GM04504 (cell line): ENCODE measurements at places on chromosomes 12 and 14.

GRCh38 chr14:99247772-99248171 lies 24.2 kb downstream of the BCL11B start:
- DNase-seq, result no peak

DNA sequence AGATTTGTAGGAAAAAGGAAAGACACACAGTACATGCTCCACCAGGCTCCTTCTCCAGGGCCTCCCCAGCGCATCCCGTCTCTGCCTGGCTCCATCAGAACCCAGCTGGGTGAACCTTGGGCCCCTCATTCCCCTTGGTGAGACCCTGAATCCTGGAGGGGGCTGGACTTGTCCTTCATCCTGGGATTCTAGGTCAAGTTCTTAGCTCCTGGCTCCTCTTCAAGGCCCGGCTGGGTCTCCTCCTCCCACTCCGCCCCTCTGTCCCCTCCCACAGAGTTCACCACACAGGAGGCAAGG lies 49.2 kb downstream of the PSMA6 start:
- no peak for DNase-seq

GRCh38 chr14:32576088-32576795 lies 247.1 kb downstream of the AKAP6 start:
- DNase-seq, result no peak

DNA sequence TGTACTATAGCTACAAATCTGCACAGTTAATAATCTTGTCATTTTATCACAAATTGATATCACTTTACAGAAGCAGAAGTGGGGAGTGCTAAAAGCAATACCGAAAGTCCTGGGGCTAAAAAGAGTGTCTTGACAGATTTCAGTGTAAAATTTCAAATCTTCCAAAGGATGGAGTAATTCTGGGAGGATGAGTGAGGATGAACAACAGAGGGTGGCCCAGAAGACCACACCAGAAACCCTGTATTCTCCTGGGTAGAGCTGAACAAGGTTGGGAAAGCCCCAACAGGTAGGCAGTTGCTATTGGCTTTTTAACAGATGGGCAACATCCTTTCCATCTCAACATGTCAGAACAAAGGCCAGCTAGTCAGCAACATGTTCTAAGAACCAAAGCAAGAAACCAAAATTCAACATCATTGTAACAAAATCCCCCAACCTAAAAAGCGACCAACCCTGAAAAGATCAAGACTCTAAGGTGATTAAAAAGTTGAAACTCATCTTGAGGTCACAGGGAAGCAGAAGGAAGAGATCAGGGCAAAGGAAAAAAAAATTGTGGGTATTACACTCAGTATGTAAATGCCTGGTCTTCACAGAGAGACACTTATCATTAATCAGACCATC lies 38.8 kb downstream of the CBX5 start:
- no peak for DNase-seq

GRCh38 chr12:75613981-75614380 lies 102.6 kb upstream of the KRR1 start:
- no peak for DNase-seq

GRCh38 chr12:91922139-91922538 lies 223.5 kb downstream of the BTG1 start:
- no peak for DNase-seq

DNA sequence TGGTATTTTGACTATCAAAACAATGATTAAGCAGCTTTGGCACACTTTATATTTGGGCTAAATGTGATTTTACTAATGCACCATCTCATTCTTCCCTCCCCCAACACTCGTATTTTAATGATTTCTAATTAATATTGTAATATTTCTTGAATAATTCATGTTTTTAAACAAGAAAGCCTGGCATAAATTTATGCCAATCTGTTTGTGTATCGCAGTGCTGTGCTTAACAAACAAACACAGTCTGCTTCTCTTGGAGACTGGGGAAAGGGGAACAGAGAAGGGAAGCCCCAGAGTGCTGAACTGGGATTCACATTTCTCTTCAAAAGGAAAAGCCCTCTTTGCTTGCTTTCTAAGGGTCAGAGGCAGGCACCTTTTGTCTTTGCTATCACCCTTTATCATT lies 496.9 kb upstream of the STXBP6 start:
- no peak for DNase-seq

GRCh38 chr12:19244312-19244711 lies 114.8 kb downstream of the PLEKHA5 start:
- no peak for DNase-seq

DNA sequence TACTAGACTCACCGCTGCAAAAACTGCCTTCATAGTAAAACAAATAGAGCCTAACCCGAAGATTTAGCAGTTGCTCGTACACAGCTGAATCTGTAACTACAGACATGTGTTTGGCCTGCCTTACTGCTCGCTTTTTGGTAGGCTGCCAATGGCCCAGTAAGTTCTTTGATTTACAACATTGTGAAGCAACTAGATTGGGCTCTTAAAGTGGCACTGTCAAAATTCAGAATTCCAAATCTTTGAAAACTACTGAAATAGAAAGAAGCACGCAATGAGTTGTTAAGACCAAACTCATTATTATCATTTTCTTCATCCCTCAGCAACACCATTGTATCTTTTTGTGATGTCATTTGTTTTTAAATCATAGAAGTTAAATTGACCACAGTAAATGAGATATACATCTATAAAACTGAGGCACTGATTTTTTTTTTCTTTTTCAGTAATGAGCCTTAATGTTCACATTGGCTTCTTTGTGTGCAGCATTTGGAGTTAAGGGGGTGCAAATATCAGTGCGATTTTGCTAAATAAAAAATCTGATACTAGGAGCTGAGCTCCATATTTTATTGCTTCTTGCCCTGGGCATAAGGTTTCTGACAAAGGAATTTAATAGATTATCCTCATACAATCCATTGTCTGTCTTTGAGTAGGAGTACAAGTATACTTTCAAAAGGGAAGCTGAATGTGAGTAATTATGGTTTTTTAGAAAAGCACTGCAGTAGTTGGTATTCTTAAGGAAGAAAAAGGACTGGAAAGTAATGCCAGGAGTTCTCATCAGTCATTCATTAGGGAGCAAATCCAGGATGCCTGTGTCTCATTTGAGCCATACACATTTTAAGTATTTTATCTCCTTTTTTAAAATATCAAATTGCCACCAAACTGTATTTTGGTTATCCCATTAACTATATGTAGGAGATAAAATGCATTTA lies 138.5 kb downstream of the KICS2 start:
- peak; percentile 90 for DNase-seq

GRCh38 chr14:101535701-101536207 lies 25.5 kb upstream of the DIO3 start:
- DNase-seq, result no peak

DNA sequence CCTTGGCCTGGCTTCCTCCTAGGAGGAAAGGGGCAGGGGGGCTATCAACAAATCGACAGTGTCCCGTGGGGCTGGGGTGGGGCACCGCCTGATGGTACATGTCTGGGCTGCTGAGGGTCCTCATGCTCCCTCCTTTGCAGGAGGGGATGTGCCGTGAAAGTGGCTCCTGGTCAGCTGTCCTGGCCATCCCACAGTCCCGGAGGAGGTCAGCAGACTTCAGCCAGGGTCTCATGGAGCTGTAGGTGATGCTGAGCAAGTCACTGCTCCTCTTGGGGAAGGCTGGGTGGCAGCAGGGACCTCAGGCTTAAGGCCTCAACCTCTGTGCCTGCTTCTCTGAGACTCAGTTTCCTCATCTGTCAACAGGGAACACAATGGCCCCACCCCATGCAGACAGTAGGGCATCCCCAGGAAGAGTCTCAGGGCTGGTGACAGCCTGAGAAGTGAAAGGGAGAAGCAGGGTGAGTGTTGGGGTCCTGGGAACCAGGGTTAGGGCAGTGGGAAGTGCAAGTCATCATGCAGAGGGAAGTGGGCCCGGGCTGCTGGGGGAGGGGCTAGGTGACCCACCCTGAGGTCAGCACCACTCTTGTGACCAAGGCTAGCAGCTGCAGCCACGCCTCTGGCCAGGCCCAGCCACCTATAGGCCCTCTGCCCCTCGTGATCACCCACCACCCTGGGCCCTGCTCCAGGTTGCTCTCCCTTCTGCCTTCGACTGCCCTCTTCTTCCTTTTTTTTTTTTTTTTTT lies 4.4 kb upstream of the TNFAIP2 start:
- DNase-seq, result no peak

DNA sequence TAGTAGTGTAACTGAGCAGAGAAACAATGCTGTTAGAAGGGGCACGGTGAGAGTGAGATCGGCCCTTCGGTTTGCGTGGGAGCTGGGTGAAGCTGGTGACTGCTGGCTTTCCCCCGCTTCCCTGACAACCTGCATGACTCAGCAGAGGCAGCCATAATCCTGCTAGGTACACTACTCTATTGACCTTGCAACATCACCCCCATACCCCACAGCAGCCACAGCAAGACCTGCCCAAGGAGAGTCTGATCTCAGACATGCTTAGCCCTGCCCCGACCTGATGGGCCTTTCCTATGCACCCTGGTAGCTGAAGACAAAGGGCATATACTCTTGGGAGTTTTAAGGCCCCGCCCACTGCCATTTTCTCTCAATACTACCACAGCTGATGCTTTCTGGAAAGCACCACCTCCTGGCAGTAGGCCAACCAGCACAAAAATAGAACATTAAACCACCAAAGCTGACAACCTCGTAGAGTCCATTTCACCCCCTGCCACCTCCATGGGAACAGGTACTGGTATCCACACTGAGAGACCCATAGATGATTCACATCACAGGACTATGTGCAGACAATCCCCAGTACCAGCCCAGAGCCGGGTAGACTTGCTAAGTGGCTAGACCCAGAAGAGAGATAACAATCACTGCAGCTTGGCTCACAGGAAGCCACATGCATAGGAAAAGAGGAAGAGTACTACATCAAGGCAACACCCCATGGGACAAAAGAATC lies 75.9 kb upstream of the RGS6 start:
- DNase-seq, result no peak

DNA sequence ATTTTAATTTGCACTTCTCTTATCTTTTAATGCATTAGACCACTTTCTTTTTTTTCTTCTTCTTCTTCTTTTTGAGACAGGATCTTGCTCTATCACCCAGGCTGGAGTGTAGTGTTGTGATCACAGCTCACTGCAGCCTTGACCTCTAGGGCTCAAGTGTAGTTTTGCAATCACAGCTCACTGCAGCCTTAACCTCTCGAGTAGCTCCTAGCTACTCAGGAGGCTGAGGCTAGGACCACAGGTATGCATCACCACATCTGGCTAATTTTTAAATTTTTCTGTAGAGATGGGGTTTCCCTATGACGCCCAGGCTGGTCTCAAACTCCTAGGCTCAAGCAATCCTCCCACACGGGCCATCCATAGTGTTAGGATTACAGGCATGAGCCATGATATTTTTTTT lies 12.7 kb downstream of the TMED8 start:
- no peak for DNase-seq

GRCh38 chr12:90292183-90292582 lies 583.5 kb upstream of the ATP2B1 start:
- DNase-seq, result no peak

DNA sequence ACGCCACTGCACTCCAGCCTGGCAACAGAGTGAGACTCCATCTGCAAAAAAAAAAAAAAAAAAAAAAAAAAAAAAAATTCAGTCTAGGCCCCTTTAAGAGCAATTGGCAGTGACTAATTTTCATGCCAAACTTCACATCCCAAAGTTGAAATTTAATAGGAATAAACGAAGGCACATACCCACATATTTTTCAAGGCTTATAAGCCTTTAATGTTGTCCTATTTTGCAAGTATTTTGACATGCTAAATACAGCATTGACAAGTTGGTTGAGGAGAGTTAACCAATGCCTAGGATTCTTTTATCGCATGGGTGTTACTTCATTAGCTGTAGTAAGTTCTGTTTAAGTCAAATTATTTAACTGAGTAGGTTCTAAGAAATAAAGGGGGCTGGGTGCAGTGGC lies 23.5 kb upstream of the HIP1R start:
- DNase-seq, result no peak

DNA sequence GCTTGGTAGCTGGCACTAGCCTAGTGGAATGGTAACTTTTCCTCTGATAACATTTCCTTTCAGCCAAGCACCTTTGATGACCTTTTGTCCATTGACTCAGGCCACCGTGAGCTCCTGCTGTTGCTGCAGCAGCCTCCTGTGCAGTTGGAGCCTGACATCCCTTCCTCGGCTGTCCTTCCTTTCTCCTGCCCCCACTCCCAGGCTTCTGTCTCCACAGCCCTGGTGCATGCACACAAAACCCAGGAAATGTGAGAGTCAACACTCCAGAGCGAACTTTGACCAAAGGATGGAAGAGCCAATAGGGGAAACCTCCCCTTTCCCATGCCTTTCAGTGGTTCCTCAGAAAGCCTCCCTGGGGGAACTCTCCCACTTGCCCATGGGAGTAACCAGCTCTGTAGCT lies 115.0 kb downstream of the TMEM260 start:
- no peak for DNase-seq

DNA sequence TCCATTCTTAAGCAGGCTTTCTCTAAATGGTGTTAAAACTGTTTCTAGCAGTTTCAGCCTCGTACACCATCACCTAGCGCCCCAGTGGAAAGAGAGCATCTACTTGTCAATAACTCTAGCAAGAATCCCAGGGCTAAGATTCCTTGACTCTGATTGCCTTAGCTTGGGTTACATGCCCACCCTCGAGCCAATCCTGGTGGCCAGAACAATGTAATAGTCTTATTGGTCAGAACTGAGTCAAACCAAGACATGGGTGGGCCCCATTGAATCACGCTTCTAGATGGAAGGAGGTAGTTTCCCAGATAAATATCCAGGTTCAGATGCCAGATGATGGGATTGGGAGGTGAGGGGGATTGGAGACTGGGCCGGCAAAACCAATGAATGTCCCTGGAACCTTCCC lies 55.9 kb upstream of the MED13L start:
- DNase-seq, result no peak

GRCh38 chr12:125152463-125152862 lies 87.2 kb downstream of the AACS start:
- no peak for DNase-seq

GRCh38 chr12:16857456-16857923 lies 251.5 kb upstream of the LMO3 start:
- DNase-seq, result no peak

DNA sequence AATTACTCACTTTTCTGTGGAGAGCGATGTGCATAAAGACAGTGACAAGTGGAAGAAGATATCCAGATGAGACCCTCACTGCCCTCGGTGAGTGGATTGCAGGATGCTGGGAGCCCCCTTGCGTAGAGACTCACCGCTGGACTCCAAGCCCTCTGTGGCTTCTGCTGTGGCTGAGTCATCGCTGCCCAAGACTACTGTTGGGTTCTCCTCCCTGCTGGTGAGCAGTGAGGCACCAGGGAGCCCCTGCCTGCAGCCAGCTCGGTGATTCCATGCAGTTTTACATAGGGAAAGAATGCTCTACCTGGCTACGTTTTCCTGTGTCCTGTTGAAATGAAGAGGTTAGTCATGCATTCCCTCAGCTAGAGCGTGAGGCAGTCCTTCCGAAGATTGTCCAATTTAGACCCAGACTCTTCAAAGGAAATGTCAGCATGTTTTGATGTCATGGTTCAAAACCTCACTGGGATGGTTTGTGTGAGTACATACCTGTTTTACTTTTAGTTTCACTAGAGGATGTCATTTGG lies 28.2 kb downstream of the TRAF3 start:
- no peak for DNase-seq

- DNase-seq, result no peak
Measured at GRCh38 chr12:1575408-1576401, 18.7 kb downstream of the FBXL14 start.
